ENCODE measurements at places on chromosomes 12 and 14.

- H3K36me3 ChIP-seq: no peaks in the 10 kb centered on the region
- no peaks in the 10 kb centered on the region for H3K27me3 ChIP-seq
- H3K4me3 ChIP-seq: peak overlapping the region; percentile 49
- DNase-seq: no peak
Measured at GRCh38 chr12:18296201-18296908, 35.0 kb downstream of the PIK3C2G start.

DNA sequence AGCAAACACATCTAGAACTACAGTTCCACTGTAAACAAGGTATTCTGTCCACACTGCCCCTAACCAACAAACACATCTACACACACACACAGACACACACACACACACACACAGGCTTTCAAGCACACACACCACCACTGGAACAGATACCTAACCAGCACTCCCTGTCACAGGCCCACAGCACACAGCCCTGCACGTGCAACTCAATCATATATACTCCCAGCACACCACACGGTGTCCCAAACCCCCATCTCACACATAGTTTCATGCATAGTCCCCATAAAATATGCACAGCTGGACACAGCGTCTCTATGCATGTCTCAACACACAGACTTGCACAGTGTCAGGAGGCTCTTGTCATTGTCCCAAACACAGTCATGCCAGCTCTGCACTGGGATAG is 27.6 kb downstream of the KRT8 start:
- no peak overlapping the region for H3K4me3 ChIP-seq
- H3K36me3 ChIP-seq: no peaks in the 10 kb centered on the region
- no peak for DNase-seq
- H3K4me1 ChIP-seq: peaks cover 37% of the 10 kb centered on the region
- no peak overlapping the region for H3K27ac ChIP-seq

GRCh38 chr12:47038270-47038748 is 41.1 kb upstream of the PCED1B start:
- no peak for DNase-seq
- no peak overlapping the region for H3K27ac ChIP-seq
- H3K4me1 ChIP-seq: no peaks in the 10 kb centered on the region
- H3K4me3 ChIP-seq: no peak overlapping the region
- no peaks in the 10 kb centered on the region for H3K36me3 ChIP-seq

- no peak overlapping the region for H3K27ac ChIP-seq
- H3K4me1 ChIP-seq: no peaks in the 10 kb centered on the region
- no peak overlapping the region for H3K4me3 ChIP-seq
- H3K27me3 ChIP-seq: peaks cover 81% of the 10 kb centered on the region
Measured at GRCh38 chr14:94421316-94421715, 31.3 kb downstream of the SERPINA11 start.

DNA sequence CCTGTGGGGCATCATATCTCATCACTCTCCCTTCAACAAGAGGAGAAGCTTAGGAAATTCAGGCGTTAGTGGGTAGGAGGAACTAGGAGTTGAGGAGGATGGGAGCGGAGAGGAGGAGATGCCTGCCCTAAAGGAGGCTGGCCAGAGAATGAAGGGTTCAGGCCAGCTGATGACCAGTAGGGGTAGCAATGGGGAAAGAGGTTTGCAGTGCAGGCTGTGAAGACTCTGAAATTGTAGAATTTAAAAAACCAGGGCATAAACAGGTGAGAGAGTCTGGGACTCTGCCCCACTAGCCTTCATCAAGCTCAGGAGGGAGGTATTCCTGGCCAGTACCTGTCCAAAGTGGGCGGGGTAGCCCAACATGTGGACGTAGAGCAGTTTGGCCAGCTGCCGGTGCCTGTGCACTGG is 809 bp downstream of the AP1G2 start:
- DNase-seq: no peak
- H3K36me3 ChIP-seq: peaks cover 4% of the 10 kb centered on the region
- H3K27ac ChIP-seq: peak overlapping the region; percentile 78
- H3K27me3 ChIP-seq: peaks cover 7% of the 10 kb centered on the region

DNA sequence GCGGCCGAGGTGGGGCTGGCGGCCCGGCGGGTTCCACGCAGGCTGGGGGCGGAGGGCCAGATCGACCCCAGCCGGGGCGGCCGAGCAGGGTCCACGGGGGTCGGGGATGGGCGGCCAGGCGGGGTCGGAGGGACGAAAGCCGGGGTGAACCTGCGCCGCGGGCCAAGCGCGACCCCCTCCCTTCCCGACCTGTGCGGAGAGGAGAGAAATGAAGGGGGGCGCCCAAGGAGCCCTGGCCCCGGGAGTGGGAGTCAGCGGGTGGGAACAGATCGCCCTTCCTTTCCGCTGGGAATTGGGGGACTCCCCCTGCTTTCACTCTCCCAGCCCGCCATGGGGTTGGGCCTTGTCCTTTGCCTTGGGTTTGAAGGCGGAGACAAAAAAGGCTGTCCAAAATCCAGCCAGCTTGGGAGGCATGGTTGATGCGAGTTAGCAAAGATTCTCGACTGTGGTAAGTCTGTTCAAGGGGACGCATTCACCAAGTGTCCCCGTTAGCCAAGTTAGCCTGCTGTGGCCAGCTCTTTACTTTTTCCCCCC is 559 bp upstream of the CKAP4 start:
- peak overlapping the region; percentile 98 for H3K27ac ChIP-seq
- peaks cover 3% of the 10 kb centered on the region for H3K36me3 ChIP-seq
- no peaks in the 10 kb centered on the region for H3K27me3 ChIP-seq
- H3K4me3 ChIP-seq: peak overlapping the region; percentile 93
- peaks cover 58% of the 10 kb centered on the region for H3K4me1 ChIP-seq

All from left ventricle myocardium inferior (tissue), 1 donor.